ENCODE measurements at places on chromosomes 6 and 20.

GRCh38 chr6:41642960-41643898, 5.0 kb downstream of the MDFI start:
- DNase-seq = no peak

GRCh38 chr20:38870733-38871559, 55.3 kb upstream of the FAM83D start:
- DNase-seq = peak; percentile 72

DNA sequence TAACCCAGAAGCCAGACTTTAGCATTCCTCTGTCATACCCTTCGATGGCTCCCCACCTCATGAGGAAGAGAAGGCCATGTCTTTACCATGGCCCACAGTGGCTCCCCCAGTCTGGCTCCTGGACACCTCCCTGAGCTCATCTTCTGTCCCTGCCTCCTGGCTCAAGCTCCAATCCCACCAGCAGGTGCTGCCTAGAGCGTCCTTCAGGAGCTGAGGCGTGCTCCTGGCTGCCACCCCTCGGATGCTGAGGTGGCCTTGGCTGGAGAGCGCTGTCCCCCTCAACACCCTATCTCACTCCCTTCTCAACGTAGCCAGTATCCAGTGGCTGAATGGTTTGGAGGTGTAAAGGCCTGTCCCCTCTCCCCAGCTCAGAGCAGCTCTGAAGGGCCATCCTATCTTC, 47.4 kb upstream of the RANBP9 start:
- DNase-seq = no peak

DNA sequence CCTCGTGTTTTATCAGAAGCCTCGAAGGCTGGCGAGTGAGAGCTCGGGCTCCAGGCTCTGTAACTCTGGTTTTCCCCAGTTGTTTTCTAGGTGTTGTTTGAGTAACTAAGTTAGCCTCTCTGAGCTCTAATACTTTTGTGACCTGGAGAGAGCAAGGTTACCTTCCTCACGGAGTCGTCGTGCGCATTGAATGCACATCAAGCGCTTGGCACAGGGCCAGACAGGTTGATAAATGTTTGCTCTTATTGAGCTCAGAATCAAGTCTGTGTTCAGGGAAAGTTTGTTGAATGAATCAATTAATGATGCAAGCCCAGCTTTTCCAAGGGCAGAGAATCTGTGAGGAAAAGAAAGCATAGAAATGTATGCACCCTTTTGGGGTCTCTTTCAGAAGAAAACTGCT, 33.5 kb downstream of the EDN3 start:
- no peak for DNase-seq

- no peak for DNase-seq
These were observed 22.5 kb downstream of the SOX4 start for GRCh38 chr6:21616005-21616404.

DNA sequence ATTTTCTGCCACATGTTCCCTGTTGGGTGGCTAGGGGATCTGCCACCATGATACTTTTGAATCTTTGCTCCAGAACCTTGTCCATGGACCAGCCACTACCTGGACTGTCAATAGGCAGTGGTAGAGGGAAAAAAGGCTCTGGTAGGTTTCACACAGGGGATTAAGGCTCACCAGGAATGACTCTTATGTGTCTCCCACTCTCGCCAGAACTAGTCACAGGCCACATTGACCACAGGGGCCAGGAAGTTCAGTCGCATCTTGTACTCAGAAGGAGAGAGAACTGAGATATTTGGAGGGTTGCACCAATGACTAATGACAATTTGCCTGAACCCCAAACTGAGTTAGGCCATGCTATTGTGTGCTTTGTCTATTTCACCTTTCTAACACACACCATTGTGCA, 23.6 kb upstream of the APCDD1L start:
- peak; percentile 22 for DNase-seq

GRCh38 chr6:142301651-142302391, at the start of gene ADGRG6:
TSS of gene ADGRG6 (plus strand) at chr6:142302007. CDS start at chr6:142302330, 323 bp downstream.
- DNase-seq = peak; percentile 39

DNA sequence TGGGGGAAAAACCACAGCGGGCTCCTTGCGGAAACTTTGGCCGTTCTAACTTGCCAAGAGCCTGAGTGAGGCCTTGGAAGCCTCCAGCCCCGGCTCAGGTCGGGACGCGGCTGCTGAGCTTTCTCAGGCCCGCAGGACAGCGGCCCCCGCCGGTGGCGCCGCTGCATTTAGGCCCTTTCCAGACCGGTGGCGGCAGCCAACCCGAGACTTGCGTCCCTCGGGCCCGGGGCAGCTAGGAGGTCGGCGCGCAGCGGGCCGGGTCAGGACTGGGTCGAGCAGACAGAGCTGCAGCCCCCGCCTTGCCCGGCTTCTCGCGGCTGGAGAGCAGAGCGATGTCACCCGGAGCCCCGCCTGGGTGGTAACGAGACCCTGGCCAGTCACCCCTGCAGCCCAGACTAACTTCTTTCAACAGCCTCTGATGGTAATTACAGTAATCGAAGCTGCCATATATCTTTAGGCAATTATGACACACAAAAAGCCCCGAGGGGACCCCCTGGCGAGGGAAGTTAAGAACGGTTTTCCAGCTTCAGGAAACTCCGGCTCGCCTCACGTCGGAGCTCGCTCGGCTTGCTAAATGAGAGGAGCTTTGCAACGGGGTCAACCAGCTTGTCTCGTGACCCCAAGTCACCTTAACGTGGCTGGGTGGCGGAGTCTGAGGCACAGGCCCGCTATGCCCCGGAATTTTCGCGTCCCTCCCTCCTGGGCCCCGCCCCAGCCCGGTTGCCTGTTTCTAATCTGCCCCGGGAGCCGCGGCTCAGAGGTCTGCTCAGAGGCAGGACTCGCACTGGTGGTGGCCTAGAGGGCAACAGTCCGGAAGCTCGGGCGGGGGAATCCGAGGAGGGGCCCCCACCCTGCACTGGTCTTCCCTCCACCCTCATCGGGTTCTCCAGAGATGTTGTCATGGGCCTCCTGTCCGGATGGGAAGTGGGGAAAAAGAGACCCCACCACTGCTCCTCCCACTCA, 3.0 kb downstream of the NR2E1 start:
- no peak for DNase-seq

DNA sequence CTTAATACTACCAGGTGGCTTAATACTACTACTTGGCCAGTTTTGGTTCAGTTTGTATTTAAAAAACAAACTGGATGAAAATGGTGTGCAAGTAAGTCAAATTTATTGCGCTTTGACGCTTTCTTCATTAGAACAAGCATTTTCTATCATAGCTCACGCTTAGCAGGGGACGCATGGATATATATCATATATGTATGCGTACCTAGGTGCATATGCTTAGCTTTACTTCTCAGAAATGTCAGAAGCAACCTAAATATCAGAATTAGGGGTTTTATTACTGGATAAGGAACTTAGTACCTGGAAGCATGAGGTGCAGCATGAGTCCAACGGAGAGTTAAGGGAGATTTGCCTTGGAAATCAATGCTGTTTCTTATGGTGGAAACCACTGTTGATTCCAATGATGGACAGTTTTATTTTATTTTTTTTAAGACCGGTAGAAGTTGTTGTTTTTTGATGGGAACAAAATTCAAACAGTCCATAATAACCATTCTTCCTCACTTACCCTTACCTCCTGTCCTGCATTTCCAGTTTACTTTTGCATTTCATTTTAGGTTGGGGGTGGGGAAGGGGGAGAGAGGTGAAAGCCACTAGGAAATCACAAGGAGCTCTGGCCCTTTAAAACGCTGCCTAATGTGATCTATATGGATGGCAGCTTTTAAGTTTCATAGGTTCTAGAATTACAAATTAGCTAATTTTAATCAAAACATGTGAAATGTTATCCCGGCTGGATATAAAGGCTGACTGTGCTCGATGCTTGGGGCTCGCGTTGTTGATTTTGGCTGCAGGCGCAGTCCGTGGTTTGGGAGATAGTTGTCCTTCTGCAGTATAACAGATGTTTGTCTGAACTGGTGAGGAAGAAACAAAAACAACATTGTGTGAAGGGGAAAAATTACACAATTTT, 2.1 kb downstream of the SOBP start:
- DNase-seq = no peak

GRCh38 chr6:149473080-149474052, 11.4 kb downstream of the ZC3H12D start:
- DNase-seq = no peak

DNA sequence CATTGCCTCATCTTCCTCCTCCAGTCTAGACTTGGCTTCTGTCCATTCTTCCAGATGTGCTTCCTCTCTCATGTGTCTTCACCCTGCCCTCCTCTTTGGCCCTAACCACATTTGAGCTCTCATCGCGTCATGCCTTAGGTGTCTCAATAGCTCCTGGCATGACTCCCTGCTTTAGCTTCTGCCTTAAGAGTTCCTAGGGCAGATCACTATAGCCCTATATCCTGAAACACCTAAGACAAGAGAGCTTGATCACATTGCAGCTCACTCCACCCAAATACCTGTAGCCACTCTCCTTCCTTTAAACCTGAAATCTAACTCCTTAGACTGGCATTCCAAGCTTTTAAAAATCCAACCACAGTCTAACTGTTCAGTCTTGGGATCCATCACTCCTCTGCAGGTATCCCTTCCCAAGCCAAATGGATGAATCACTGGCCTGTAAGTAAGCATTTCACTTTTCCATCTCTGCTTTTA, 69.0 kb upstream of the STXBP5 start:
- DNase-seq = no peak

- DNase-seq = peak; percentile 44
These were observed at the start of gene UST for GRCh38 chr6:148746363-148747144. TSS of gene UST (plus strand) at chr6:148747030. CDS start at chr6:148747431, 401 bp downstream.

DNA sequence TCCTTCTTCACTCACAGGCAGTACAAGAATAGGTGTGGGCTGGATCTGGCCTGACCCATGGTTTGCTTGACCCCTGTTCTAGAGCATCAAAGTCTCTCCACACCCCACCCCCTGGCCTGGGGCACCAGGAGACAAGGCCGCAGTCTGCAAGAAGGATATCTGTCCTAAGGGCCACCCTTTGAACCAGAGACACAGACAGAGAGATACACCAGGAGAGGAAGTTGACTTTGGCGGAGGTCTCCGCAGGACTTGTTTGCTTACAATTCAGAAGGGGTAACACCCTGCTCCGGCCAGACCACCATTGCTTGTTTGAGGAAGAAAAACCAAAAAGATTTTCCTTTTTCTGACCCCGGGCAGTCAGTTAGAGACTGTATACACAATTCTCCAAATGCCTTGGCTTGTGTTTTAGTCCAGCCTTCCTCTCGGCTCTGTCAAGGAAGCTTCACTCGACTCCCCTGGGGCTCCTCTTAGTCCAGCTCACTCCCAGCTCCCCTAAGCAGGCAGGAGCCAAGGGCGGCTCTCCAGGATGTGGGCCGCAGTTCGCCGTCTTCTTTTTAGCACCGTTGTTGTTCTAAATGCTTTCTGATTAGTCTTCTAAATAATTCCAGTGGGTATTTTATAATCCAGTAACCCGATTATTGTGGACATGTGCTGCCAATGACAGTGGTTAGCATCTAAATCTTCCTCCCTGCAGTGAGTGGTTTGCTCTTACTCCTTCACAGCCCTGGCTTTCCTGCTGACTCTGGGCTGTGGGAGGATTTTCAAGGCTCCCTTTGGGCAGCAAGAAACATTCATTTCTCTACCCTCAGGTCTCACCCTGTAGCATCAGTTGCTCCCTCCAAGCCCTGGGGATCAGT, 58.6 kb upstream of the MRPS10 start:
- DNase-seq = no peak

- DNase-seq = no peak
These were observed 72.7 kb downstream of the ELOVL4 start for GRCh38 chr6:79874531-79875134.

- no peak for DNase-seq
These were observed 14.5 kb upstream of the ELMO2 start for GRCh38 chr20:46420878-46421277.

DNA sequence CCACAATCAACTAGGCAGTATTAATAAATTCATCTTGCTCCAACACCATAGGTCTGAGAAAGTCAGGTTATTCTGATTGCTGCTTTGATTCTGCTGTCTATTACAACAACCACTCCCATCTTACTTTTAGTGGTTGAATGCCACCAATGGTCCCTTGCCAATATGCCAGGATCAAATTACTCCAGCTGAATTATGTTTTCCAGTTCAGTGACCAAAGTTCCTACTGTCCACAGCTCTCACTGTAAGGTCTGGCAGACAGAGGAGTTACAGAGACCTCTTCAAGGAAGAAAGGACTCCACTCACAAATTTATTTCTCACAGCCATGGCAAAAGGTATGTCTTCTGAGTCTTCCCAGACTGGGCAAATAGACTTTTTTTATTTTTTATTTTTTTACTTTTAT, 557.0 kb downstream of the HAO1 start:
- no peak for DNase-seq

- no peak for DNase-seq
These were observed 6.0 kb downstream of the SDC4 start for GRCh38 chr20:45341939-45342854.

DNA sequence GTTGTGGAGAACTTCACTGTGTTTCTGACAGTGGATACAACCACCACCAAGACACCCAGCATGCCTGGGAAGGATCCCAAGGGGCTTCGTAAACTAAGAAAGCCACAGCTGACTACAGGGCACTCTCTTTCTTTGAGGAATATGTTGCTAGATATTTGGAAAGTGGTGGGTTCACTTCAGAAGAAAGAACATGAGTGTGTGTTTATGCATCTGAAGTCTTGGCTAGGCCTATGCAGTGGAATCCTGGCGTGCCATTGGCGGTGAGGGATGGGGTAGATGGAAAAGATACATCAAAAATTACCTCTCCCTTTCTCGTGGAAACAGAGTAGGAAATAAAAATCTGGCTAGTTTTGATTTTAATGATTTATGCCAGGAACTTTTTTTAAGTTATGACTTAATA, 187.7 kb downstream of the PDE7B start:
- no peak for DNase-seq

GRCh38 chr20:751761-752160, 16.5 kb downstream of the SLC52A3 start:
- no peak for DNase-seq

DNA sequence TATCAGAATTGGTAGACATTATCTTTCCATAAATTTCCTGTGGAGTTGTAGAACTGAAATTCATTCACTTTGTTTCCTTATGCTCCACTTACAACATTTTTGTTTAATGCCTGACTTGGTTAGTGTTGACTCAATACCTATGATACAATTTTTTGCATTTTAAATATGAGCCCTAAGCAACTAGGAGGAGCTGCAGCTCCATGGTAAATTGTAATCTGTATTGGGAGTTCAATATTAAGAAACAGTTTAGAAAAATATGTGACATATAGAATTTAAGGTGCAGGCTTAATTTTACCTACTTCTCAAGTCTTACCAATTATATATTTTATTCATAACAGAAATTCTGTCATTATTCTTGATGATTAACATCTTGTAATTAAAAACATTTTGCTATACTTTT, 868.3 kb downstream of the EYS start:
- no peak for DNase-seq

DNA sequence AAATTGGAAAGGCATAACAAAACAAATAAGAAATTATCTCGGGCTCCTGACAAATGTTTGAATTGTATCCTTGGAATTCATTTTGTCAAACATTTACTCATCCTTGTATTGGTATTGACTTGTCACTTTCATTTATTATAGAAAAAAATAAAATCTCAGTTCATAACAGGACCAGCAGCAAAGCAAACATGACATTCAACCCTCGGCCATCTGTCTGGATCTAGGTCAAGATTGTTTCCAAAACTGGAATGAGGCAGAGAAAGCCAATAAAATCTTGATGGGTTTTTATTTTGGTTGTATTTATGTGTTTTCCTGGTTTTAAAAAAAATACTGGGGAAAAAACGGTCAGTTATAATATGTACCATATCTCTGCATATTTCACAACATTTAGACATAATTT, 42.9 kb upstream of the FABP7 start:
- no peak for DNase-seq
